GM12878 (cell line): ENCODE measurements at places on chromosomes 6 and 20. TPM values are rescaled to one million over a fixed set of nuclear protein-coding genes. Genes with fewer than 3 reads are reported as not detected.

The PHACTR1 gene
- total RNA-seq: 66.7 and 69.7 TPM in 2 replicates

The THEMIS gene
- total RNA-seq: 0.08 TPM in 1 of 2 replicates, not detected in the other

The ZC2HC1B gene
- 0.36 and 0.40 TPM in 2 replicates for total RNA-seq

The NRSN1 gene
- total RNA-seq: not detected in 2 replicates

The SPATS1 gene
- total RNA-seq: not detected in 2 replicates

The CTCFL gene
- 0.08 and 0.10 TPM in 2 replicates for total RNA-seq

The CLVS2 gene
- not detected in 2 replicates for total RNA-seq

The LY6G6C gene
- not detected in 2 replicates for total RNA-seq

DNA sequence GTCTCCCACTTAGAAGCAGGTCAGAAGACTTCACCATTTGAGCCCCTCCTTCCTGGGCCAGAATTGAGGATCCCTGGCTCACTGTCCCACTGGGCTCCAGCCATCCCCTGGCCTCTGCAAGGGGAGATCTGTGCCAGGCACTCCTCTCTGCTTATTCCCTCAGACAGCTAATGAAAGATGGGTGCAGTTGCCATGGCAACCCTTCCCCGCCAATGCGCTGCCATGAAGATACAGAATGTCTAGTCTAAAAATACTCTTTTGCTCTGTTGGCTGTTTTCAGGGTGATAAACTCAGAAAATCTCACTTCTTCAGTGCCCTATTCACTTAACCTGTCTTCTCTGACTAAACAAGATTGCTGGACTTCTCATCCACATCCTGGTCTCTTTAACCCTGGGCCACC, 13.6 kb upstream of the TTLL2 start:
- DNase-seq: no peak

- DNase-seq: no peak
Measured at GRCh38 chr20:63598479-63599395, 24.7 kb upstream of the HELZ2 start.

GRCh38 chr20:19129976-19130612, 82.3 kb upstream of the SLC24A3 start:
- DNase-seq: no peak

GRCh38 chr6:137911675-137912191, 44.7 kb downstream of the TNFAIP3 start:
- no peak for DNase-seq

- DNase-seq: no peak
Measured at GRCh38 chr20:19909725-19910124, 107.4 kb upstream of the NAA20 start.

DNA sequence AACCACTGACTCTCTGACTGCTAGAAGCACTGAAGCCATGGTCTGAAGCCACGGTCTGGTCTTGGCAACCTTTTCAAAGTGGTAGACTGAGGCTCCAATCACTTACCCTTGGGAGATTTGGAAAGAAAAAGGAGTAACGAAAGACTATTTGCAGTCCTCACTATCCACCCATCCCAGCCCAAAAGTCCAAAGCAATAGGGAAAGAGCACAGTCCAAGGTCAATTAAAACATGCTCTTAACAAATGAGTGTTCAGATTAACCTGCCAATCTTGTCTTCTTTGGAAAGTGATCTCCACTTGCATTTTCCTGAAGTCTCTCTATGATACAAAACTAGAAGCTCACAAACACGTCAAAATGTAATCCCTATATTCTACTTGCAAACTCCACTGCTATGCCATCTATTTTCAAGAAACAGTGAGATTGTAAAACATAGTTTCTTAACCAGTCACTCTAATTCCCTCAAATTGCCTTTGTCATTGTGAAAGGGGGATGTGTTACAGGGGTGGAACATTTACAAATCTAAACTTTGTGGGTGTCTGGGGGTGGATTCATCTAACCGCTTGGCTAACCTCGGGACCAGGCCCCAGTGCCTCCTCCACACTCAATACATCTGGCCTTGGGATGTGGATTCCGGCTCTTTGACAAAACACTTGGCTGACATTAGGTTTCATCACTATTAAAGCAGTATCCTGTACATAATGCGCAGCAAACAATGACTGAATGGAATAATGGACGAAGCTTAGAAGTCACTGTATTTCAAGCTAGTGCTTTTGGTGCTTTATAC, 56.4 kb downstream of the B4GALT5 start:
- no peak for DNase-seq

GRCh38 chr20:47809161-47809960, 24.1 kb upstream of the SULF2 start:
- DNase-seq: no peak

GRCh38 chr6:67883500-67884366, 751.3 kb upstream of the ADGRB3 start:
- DNase-seq: no peak

DNA sequence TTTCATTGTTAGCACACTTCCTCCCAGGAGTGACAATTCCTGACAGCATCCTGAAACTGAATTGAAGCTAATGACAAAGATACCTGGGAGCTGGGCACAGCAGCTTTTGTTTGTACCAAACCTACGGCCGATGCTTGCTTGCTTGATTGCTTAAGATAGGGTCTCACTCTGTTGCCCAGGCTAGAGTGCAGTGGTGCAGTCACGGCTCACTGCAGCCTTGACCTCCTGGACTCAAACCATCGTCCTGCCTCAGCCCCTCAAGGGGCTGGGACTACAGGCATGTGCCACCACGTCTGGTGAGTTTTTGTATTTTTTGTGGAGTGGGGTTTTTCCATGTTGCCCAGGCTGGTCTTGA, 84.7 kb upstream of the SCP2D1 start:
- DNase-seq: no peak

- no peak for DNase-seq
Measured at GRCh38 chr6:17179530-17180073, 77.8 kb downstream of the STMND1 start.

- DNase-seq: no peak
Measured at GRCh38 chr6:152981989-152982903, 595 bp downstream of the FBXO5 start.

- no peak for DNase-seq
Measured at GRCh38 chr6:33123732-33124524, 48.1 kb downstream of the HLA-DPB1 start.

DNA sequence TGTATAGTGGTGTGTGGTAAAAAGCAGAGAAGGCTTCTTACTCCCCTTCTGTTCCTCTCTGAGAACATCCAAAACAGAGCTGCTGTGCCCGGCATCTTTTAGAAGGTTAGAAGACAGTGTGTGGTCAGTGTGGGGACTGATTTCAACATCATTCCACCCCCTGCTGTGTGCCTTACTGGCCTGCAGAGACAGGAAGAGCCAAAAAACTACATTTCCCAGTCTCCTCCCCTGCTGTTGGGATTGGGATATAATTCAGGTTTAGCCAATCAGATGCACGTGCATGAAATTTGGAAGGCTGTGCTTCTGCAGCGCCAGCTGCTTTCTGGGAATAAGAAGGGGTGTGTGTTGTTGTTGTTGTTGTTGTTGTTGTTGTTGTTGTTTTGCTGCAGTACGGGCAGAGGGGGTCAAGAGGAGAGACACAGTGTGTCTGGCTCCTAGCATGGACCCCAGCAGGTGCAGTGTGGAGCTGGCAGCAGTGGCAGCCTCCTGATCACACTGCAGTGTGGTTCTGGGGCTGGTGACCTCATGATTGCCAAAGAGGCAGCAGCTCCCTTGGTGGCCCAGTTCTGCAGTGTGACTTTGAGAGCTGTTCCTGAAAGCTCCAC, 74.7 kb downstream of the MRPL14 start:
- no peak for DNase-seq

- no peak for DNase-seq
Measured at GRCh38 chr20:62830821-62831220, 14.0 kb downstream of the COL9A3 start.

GRCh38 chr6:81381382-81381916, 371.0 kb downstream of the TENT5A start:
- DNase-seq: no peak

DNA sequence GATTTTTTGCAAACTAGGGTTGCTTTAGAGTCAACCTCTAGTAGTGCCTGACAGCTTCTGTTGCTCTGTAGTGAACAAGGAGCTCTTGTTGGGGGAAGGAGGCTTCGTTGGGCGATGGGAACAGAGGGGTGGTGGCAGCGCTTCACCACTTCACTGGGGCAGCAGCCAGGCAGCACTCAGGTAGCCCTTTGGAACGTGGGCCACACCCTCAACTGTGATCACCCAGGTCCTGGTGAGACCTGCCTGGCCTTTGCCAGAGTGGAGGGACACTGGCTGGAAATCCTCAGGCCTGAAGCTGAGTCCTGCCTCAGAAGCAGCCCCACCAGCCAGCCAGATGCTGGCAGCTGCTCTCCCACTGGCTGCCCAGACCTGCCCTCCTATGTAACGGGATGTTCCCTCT, 10.4 kb upstream of the EDN3 start:
- no peak for DNase-seq

DNA sequence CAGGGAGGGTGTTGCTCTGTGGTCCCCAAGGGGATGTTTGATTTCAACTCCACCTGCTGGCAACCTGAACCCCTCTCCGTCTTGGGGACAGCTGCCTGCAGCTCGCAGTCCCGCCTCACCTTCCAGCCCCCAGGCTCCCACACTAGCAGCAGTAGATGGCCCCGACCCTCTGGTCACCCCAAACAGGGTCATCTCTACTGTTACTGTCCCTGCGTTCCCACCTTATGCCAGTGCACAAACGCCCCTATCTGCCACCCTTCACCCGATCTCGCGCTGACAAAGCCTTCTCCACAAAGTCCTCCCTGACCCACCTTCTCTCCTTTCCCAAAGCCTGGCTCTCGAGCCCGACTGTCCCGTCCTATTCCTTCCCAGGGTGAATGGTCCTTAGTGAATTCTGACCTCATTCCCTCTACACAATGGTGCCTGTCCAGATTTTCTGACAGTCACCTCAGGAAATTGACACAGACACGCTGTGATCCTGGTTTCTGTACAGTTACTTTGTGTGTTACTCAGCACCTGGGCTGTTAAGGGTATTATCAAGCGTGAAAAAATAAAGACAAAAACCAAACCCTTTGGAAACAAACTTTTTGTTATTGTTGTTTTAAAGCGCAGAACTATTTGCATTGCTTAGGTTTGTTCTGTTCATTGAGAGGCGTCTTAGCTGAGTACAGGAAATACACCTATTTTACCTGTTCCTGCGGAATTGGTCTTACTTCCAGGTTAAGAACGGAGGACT, 728 bp downstream of the FUT9 start:
- no peak for DNase-seq

DNA sequence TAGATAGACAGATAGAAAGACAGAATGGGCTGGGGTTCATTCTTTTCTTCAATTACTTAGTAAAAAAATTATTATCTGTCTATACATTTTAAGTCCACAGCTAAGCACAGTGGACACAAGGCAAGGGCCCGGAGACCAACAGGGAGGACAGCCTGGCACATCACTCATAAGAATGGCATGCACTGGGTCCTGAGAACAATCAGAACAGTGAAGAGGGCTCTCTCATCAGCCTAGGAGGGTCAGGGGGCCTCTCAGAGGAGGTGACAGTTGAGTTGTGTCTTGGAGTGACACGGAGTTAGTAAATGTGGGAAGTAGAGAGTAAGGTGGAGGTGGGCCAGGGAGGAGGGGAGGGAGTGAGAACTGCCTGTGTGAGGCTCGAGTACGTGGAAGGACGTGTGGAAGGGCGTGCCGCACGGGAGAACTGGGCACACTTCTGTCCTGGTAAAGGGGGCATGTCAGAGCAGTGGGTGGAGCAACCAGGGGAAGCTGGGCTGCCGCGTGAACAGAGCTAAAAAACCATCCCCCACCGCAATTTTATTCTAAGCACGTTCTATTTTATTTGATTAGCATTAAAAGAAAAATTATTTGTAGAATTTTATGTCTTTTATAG, 45.1 kb upstream of the DSP start:
- DNase-seq: no peak

DNA sequence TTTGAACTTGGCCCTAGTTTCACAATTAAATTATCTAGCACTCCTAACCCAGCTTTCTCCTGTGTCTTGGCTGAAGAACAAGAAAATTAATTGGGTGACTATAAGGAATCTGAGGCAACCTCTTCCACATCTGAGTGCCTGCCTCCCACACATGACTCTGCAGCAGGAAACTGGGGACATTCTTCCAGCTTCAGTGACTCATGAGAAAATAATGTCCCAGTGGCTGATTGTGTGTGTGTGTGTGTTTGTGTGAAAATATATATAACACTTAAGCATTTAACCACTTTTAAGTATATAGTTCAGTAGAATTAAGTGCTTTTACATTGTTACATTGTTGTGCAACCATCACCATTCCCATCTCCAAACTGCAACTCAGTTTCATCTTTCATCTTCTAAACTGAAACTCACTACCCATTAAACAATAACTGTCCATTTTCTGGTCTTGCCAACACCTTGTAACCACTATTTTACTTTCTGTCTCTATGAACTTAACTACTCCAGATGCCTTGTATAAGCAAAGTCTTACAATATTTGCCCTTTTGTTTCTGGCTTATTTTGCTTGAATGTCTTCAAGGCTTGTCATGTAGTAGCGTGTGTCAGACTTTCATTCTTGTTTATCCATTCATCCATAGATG, 8.7 kb downstream of the TRIM38 start:
- DNase-seq: no peak
